Cortex of kidney (tissue), 1 donor: ENCODE measurements at places on chromosomes 12 and 14.

GRCh38 chr14:56805992-56806727, 4.1 kb downstream of the OTX2 start:
- DNase-seq: no peak

DNA sequence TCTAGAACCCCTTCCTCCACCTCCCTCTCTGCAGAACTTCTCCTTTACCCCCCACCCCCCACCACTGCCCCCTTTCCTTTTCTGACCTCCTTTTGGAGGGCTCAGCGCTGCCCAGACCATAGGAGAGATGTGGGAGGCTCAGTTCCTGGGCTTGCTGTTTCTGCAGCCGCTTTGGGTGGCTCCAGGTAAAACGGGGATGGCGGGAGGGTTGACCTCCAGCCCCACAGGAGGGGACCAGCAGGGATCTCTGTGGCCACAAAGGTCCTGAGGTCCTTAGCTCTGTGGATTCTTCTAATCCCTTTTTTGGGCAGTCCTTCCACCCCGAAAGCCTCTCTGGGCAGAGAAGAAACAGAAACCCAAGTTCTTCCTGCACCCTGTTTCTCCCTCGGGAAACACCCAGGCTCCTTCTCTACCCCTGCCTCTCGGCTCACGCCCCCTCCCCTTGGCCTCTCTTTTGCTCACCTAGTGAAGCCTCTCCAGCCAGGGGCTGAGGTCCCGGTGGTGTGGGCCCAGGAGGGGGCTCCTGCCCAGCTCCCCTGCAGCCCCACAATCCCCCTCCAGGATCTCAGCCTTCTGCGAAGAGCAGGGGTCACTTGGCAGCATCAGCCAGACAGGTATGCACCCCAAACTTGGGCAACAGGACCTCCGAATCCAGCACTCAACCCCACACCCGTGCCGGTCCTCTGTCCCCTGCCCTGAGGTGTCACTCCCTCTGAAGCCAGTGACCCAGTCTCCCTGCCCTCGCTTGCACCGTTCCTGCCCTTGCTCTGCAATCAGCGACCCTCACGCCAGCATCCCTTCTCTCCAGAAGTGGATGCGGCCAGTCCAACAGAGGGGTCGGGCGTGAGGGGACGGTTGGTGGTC, 638 bp downstream of the LAG3 start:
- DNase-seq: no peak

GRCh38 chr14:26400373-26400772, 197.5 kb downstream of the NOVA1 start:
- DNase-seq: no peak

GRCh38 chr12:66301944-66302826, at the start of gene HELB:
HELB (plus strand) TSS chr12:66302493; CDS start chr12:66302604, 111 bp downstream.
- DNase-seq: peak; percentile 12
